Sigmoid colon (tissue), 7 donors: ENCODE measurements at places on chromosomes 1 and 21. TPM values are rescaled to one million over a fixed set of nuclear protein-coding genes. Genes with fewer than 3 reads are reported as not detected.

Gene PSMG1
- polyA plus RNA-seq = 63.8 TPM

Gene ALPL
- polyA plus RNA-seq = 4.1 TPM

Gene LAD1
- 63.7 TPM for polyA plus RNA-seq

Gene NBPF4
- 0.20 TPM for polyA plus RNA-seq

Gene NPHS2
- polyA plus RNA-seq = 0.46 TPM

Gene PTCH2
- 0.45 TPM for polyA plus RNA-seq

Gene OR2T33
- polyA plus RNA-seq = not detected

Gene C4BPA
- polyA plus RNA-seq = 2.5 TPM

Gene OR2T8
- not detected for polyA plus RNA-seq

Gene PCP4
- not detected for polyA plus RNA-seq

Gene CA6
- not detected for polyA plus RNA-seq

Gene HOOK1
- polyA plus RNA-seq = 13.5 TPM

Gene SERPINC1
- polyA plus RNA-seq = not detected

Gene EPHB2
- 3.9 TPM for polyA plus RNA-seq

Gene GUCA2B
- polyA plus RNA-seq = 874 TPM
